ENCODE measurements at places on chromosomes 2 and 18.
A peak's percentile ranks its signal among the peaks of the same experiment; 100 is the strongest.

DNA sequence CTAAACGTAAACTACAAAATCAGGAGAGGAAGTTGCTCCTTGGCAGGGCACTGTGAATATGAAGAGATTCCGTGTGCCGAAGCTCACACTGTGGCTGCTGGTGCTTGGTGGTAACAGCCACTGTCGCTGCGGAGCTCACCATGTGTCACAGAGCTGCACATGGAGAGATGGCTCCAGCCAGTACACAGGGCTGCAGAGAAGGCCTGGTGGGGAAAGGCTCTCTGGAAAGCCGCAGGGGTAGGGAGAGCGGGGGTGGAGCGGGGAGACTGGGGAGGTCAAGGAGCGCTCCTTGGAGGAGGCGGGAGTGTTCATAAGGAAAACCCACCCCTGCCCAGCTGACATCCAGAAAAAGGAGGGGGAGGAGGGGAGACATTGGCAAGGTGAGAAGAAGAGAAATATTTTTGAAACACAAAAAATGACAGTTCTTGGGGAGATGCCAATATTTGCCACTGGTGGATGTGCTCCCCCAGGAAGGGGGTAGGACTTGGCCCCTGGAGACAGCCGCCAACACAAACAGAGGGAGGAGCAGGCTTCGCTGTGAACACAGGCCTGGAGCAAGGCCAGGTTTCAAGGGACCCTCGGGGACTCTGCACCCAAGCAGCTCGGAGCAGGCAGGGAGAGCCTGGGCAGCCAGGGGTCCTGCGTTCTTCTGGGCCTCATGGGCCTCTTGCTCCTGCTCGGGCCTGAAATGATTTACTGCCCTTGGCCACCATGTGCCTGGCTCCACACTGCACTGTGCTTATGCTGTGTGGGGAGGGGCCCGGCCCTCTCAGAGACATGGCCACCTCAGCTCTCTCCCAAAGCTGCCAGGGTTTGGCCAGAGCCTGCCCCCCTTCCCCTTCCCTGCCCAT is 102.6 kb upstream of the GLI2 start:
- DNase-seq = no peak

- no peak for DNase-seq
Measured at GRCh38 chr2:170147576-170147975, 30.4 kb upstream of the MYO3B start.

GRCh38 chr2:7012141-7012764 is 95.0 kb downstream of the RNF144A start:
- DNase-seq = peak; percentile 60

DNA sequence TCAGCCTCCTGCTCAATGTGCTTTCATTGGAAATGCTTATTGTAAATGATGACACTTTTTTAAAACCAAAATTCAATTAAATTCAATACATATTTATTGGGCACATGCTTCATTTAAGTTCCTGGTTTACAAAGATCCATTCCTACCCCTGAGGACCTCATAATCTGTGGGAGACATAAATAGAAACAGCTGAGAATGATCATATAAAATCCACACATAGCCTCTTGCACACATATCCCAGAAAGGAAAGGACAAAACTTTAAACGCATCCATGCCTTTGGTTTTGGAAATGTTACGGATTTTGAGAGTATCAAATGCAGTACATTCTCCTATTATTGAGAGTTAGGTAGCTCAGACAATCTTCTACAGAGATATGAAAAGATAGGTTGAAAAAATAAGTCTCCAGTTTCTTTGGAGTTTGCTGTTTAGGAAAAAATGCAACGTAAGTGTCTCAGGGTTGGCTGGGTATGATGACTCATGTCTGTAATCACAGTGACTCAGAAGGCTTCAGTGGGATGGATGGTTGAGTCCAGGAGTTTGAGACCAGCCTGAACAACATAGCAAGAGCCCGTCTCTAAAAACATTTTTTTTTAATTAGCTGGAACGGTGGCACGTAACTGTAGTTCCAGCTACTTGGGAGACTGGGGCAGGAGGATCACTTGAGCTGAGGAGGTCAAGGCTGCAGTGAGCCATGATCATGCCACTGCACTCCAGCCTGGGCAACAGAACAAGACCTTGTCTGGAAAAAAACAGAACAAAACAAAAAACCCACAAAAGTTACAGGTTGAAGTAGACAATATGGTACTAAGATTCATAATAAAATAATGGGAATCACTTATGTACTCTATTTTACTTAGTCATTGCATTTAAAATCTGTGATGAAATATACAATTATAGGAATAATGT is 3.9 kb upstream of the PRELID3A start:
- DNase-seq = peak; percentile 88

DNA sequence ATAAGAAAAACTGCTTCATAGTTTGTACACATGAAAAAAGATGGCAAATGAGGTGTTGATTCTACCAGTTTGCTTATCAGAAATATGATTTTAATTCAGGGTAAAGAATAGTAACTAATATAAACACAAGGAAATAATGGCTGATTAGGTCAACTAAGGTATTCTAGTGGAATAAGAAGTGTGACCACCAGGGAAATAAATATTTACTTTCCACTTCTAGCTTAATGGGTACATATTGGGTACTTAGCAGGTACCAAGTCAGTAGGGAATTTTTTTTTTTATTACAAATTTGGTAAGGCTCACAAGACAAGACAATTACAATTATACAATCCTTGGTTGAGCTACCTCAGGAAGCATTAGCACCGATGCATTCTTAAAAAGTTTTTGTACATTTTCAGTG is 135.7 kb downstream of the PLEKHA3 start:
- DNase-seq = no peak

GRCh38 chr2:88206665-88207347 is 36.7 kb downstream of the THNSL2 start:
- DNase-seq = no peak

DNA sequence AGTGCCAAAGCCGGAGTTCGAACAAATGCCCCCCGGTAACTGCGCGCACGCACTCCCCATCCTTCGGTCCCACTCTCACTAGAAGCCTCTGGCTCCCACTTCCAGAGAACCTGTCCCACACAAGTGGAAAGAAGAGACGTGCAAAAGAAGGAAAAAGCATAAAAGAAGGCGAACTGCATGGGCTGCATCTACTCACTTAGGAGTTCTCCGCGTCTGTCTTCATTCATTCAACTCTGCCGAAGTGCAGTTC is 312 bp downstream of the NR4A2 start:
- no peak for DNase-seq

Data from fibroblast of villous mesenchyme (primary cell).